ENCODE measurements at places on chromosomes 5 and 9.

GRCh38 chr9:75990576-75991304, 100.3 kb downstream of the PCSK5 start:
- DNase-seq: no peak

GRCh38 chr9:90870621-90871326, 69.2 kb downstream of the SYK start:
- peak; percentile 9 for DNase-seq

- DNase-seq: no peak
These were observed 146.2 kb upstream of the GPR151 start for GRCh38 chr5:146662229-146662628.

- DNase-seq: no peak
These were observed 293 bp downstream of the CENPP start for GRCh38 chr9:92325991-92326500.

- no peak for DNase-seq
These were observed 55.2 kb downstream of the ERBIN start for GRCh38 chr5:65981548-65981947.

DNA sequence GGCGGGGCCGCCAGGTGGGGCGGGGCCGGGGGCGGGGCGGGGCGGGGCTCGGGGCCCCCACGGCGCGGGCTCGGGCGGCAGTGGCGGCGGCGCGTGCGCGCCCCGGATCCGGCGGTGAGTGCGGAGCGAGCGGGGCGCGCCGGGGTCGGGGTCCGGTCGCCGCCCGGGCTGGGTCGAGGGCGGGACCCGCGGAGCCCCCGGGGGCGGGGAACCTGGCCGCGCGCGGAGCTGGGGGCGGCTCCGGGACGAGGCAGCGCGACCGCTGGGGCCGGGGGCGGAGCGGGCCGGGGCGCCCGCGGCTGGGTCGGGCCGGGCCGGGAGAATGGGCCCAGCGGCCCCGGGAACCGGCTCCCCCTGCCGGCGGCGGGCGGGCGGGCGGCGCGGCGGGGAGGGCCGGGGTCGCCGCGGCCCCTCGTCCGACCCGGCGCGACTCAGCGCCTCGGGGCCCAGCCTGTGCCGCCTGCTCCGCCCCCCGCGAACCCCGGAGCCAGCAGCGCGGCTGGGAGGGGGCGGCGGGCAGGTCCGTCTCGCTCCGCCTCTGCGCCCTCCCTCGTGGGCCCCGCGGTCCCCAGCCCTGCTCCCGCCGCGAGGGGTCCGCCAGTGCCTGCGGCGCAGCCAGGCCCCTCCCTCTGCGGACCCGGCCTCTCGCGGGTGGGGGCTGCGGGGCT, 3.1 kb downstream of the EGFL7 start:
- no peak for DNase-seq

- no peak for DNase-seq
These were observed 663 bp downstream of the INSL6 start for GRCh38 chr9:5184776-5185175.

DNA sequence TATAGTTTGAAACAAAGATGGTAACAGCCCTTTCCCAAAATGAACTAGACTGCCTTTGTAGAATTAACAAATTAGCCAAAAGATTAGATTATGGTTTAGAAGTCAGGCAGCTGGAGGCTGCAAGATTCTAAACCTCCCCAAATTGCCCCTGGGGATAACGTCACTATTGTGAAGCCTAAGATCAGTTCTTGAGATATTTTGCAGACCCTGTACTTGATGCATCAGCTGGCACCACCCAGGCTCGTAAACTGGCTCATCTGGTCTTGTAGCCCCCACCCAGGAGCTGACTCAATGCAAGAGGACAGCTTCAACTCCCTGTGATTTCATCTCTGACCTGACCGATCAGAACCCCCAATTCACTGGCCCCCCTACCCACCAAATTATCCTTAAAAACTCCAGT, 4.2 kb upstream of the SOWAHA start:
- DNase-seq: no peak

- no peak for DNase-seq
These were observed 64.0 kb upstream of the STC2 start for GRCh38 chr5:173392172-173392571.

DNA sequence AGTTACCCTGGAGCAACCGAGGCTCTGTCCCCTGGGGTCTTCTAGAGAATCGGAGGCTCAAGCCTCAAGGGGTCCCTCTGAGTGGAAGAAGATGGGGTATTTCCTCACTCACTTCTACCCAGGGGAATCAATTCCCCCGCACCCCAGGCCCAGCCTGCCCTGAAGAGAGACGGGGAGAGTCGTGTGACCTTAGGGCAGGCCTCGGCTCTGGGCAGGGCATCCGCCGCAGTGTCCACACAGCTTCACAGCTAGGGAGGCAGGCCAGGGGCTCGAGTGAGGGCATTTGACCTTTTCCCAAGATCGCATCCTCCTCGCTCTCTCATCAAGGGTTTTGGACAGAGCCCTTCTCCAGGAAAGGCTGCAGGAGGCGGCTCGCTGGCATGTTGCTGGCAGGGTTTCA, 57.9 kb upstream of the CNOT6 start:
- no peak for DNase-seq

- DNase-seq: no peak
These were observed 400.5 kb downstream of the ARRDC3 start for GRCh38 chr5:90982576-90982975.

- no peak for DNase-seq
These were observed 178.5 kb downstream of the C9orf152 start for GRCh38 chr9:110029429-110029955.

GRCh38 chr5:79612667-79613198, 492 bp downstream of the TENT2 start:
- no peak for DNase-seq

DNA sequence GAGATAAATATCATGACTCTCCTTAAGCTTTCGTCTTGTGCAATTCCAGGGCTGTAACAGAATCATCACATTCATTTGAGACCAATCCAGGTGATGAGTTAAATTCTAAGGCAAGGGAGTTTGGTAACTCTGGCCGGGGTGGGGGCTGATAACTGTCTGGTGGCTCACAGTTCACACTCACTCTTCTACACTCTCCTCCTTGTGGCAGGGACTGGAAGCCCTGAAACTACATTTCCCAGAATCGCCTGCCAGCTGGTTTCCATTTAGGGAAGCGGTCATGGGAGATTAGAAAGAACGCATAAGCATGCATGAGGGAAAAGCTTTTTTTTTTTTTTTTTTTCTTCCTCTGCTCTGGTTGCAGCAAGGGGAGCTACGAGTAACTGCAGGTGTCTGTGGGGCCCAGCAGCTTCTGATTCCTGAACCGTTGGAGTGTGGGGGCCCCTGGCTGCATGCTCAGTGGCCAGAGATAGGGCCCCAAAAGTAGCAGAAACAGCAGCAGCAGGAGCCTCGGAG, 154.8 kb upstream of the TBC1D2 start:
- DNase-seq: no peak

DNA sequence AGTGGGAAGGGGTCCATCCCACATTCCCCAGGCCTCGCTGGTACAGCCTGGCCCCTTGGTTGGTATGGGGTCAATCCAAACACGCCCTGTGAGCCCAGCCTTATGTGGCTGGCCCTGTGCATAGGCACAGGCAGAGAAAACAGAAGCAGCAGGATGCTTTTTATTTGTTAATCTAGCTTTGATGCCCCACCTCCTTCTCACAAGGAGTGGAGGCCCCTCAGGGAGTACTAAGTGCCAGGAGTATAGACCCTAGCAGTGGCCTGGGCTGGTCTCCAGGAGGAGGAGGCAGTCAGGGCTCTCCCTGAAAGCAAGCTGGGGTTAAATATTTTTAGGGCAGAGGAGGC, 14.6 kb upstream of the TCF7 start:
- no peak for DNase-seq

- DNase-seq: no peak
These were observed 365.6 kb downstream of the MAN2A1 start for GRCh38 chr5:110055302-110055701.

- DNase-seq: peak; percentile 38
These were observed 154.0 kb downstream of the PIK3R1 start for GRCh38 chr5:68369457-68370125.

- no peak for DNase-seq
These were observed 562.8 kb upstream of the RIOK2 start for GRCh38 chr5:97745817-97746216.

DNA sequence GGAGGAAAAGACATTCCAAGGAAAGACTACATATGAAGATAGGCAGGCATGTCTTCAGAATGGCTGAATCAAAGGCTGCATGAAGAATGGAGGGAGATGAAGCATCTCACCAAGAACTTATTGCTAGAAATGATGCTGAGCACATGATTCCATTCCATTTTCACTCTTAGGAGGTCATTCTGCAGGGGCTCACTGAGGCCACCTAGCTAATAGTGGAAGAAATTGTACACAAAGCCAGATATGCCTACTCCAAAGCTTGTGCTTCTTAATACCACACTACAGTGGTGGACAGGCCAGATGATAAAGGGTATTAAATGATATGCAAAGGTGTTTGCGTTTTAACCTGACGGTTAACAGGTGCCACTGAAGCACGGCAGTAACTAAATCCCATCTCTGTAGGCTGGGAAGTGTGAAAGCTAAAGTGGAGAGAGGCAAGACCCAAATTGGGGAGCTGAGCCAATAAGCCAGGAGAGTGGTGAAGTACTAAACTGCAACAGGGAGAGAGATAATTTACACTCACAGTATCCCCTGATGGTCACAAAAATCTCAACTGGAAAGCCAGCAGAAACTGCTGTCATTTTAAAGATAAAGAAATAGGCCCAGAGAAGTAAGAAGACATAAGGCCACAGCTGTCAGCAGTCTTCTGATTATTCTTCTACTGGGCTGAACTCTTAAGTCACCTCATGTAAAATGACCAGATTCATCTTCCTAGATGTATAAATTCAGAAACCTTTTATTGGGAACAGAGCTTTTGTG, 14.6 kb downstream of the NDUFA8 start:
- DNase-seq: no peak

DNA sequence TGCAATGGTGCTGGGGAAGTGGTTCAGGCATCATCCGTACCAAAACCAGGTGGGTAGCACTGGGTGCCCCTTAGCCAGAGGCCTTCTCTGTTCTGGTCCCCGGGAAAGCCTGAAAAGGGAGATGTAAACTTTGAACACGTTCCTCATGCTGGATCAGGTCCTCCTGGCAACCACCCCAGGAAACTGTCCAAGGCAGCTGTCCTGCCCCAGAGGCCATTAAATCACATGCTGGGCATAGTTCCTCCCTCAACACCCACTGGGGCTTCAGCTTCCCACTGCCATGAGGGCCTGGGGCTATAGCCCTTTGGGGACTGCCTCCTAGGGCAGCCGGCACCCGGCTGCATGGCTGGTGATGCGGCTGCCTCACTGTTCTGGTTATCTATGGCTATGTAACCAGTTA, 228.9 kb upstream of the MVB12B start:
- no peak for DNase-seq

DNA sequence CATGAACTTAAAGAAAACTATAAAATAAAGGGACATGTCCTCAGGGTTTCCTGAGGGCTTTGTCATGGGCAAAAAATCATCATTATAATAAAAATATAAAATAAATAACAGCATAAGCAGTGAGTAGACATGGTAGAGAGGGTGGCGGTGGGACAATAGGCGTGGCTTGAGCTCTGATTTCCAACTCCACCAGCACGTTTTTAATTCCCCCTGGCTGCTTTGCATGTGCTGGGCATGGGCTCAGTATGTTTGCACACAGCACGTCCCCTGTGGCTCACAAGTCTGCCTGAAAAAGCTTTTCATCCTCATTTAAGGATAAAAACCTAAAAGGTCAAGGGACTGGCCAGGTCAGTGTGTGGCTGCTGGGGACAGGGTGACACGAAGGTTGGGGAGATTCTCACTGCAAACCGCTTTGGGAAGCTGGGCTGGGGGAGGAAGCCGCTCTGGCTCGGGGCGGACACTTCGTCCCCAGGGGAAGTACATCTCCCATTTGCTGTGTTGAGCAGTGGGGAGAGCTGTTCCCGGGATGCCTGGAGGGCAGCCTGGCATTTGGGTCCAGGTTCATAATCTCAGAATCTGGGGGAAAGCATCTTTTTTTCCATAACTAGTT, 32.6 kb downstream of the NKX2-5 start:
- no peak for DNase-seq
